Mesothelial cell of epicardium (in vitro differentiated cells): ENCODE measurements at places on chromosomes 6 and 20. TPM values are rescaled to one million over a fixed set of nuclear protein-coding genes. Genes with fewer than 3 reads are reported as not detected.
A peak's percentile ranks its signal among the peaks of the same experiment; 100 is the strongest.

EPB41L2 gene
- total RNA-seq = 62.8 to 67.6 TPM (median 66.3 TPM) in 3 replicates

ADGRB3 gene
- 13.9 to 14.9 TPM (median 14.8 TPM) in 3 replicates for total RNA-seq

GRCh38 chr6:22667855-22668254 is 98.5 kb downstream of the HDGFL1 start:
- peaks cover 27% of the 10 kb centered on the region for H3K4me1 ChIP-seq
- peak overlapping the region; percentile 79 for H3K27ac ChIP-seq
- H3K4me3 ChIP-seq = no peak overlapping the region
- DNase-seq = no peak
- no peaks in the 10 kb centered on the region for H3K27me3 ChIP-seq

DNA sequence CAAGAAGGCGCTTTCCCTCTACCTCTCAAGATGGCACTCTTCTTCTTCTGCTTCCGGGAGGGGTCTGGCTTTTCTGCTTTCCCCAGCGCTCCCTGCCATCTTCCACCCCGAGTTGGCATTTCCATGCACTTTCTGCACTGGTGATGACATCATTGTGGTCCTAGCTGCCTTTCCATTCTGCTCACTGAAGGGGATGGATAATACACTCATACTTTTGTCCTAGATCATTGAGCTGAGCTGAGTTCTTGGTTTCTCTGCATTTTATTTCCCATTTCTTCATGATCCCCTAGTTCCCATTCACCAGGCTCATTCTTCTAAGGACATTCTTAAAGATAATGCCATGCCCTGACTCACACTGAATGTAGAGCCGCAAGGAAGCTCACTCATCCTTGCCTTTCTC is 96.7 kb downstream of the EDN1 start:
- peaks cover 2% of the 10 kb centered on the region for H3K27me3 ChIP-seq
- H3K36me3 ChIP-seq = no peaks in the 10 kb centered on the region
- no peak overlapping the region for H3K4me3 ChIP-seq
- H3K27ac ChIP-seq = no peak overlapping the region
- peaks cover 8% of the 10 kb centered on the region for H3K4me1 ChIP-seq

GRCh38 chr20:23136893-23137745 is 51.0 kb upstream of the CD93 start:
- no peaks in the 10 kb centered on the region for H3K36me3 ChIP-seq
- no peaks in the 10 kb centered on the region for H3K27me3 ChIP-seq
- no peak overlapping the region for H3K27ac ChIP-seq
- H3K4me1 ChIP-seq = peaks cover 4% of the 10 kb centered on the region
- no peak for DNase-seq

DNA sequence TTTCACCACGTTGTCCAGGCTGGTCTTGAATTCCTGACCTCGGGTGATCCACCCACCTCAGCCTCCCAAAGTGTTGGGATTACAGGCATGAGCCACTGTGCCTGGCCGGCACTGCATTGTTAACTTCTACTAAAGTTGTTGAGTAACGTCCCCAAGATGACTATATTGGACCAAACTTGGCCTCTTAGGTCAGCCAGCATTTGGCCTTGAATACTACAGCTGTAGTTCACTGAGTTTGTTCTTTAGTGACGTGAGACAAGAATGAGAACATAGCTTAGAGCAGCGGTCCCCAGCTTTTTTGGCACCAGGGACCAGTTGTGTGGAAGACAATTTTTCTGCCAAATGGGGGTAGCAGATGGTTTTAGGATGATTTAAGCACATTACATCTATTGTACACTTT is 237.1 kb downstream of the TBC1D7 start:
- no peaks in the 10 kb centered on the region for H3K36me3 ChIP-seq
- no peaks in the 10 kb centered on the region for H3K4me1 ChIP-seq
- no peak for DNase-seq
- H3K4me3 ChIP-seq = no peak overlapping the region
- peaks cover 17% of the 10 kb centered on the region for H3K27me3 ChIP-seq
- H3K27ac ChIP-seq = no peak overlapping the region

- no peaks in the 10 kb centered on the region for H3K36me3 ChIP-seq
- no peaks in the 10 kb centered on the region for H3K27me3 ChIP-seq
- DNase-seq = no peak
- no peak overlapping the region for H3K4me3 ChIP-seq
- peak overlapping the region; percentile 98 for H3K27ac ChIP-seq
These were observed 221.8 kb upstream of the SOX4 start for GRCh38 chr6:21371676-21372171.

SLC17A4 gene
- total RNA-seq = 0.09 to 0.16 TPM in 2 of 3 replicates, not detected in the other

DNA sequence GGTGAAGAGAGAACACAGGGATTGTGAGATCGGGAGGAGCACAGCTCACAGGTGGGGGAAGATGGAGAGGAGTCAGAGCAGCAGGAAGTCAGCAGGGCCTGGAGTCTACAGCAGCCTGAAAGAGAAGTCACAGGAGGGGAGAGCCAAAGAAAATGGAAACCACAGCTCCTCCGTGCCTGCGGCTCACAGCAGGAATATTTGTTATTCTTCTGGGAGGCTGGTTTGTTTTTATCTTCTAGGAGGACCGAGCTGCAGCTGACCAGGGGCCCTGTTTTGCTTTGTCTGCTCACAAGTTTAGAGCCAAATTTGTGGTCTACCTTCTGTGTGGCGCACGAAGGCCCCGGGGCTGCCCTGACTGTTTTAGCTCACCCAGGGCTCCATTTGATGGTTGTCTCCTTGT is 81.8 kb downstream of the CLIC5 start:
- no peak overlapping the region for H3K27ac ChIP-seq
- H3K36me3 ChIP-seq = no peaks in the 10 kb centered on the region
- DNase-seq = no peak
- H3K4me1 ChIP-seq = peaks cover 7% of the 10 kb centered on the region
- peaks cover 7% of the 10 kb centered on the region for H3K27me3 ChIP-seq

- peaks cover 20% of the 10 kb centered on the region for H3K36me3 ChIP-seq
- H3K4me3 ChIP-seq = peak overlapping the region; percentile 87
- no peaks in the 10 kb centered on the region for H3K27me3 ChIP-seq
- peak overlapping the region; percentile 99 for H3K27ac ChIP-seq
These were observed 920 bp upstream of the WTAP start for GRCh38 chr6:159726255-159726917.

GRCh38 chr20:59571551-59572314 is 32.6 kb upstream of the PHACTR3 start:
- peak overlapping the region; percentile 57 for H3K4me3 ChIP-seq
- no peak overlapping the region for H3K27ac ChIP-seq
- no peaks in the 10 kb centered on the region for H3K36me3 ChIP-seq
- DNase-seq = peak; percentile 81

BEND6 gene
- 6.6 to 8.1 TPM (median 7.6 TPM) in 3 replicates for total RNA-seq

DNA sequence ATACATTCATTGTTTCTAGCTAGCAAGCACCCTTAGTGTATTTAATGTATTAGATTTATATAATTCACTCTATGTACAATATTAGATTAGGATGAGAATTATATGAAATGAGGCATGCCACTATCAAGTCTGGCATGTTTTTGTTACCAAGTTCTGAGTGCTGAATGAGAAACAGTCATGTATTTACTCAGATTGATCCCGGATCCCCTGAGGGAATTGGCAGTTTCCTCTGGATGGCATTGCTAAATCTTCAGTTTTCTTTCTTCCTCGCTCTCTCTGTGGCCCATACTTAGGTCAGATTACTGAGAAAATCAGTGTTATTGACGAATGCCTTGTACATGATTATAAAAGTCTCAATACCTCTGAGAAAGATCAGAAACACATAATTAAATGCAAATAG is 66.6 kb downstream of the CDKAL1 start:
- H3K27ac ChIP-seq = no peak overlapping the region
- no peaks in the 10 kb centered on the region for H3K27me3 ChIP-seq
- H3K36me3 ChIP-seq = peaks cover 8% of the 10 kb centered on the region
- no peak for DNase-seq

FERMT1 gene
- 21.9 to 24.7 TPM (median 22.4 TPM) in 3 replicates for total RNA-seq

GRCh38 chr20:62814060-62814708 is 2.7 kb upstream of the COL9A3 start:
- no peaks in the 10 kb centered on the region for H3K27me3 ChIP-seq
- H3K4me3 ChIP-seq = no peak overlapping the region
- no peak for DNase-seq
- peaks cover 4% of the 10 kb centered on the region for H3K36me3 ChIP-seq
- H3K27ac ChIP-seq = no peak overlapping the region

- H3K4me1 ChIP-seq = peaks cover 23% of the 10 kb centered on the region
- H3K36me3 ChIP-seq = peaks cover 12% of the 10 kb centered on the region
- H3K27ac ChIP-seq = peak overlapping the region; percentile 94
- no peaks in the 10 kb centered on the region for H3K27me3 ChIP-seq
These were observed 734 bp downstream of the MMS22L start for GRCh38 chr6:97282238-97282725.

LPA gene
- total RNA-seq = 0.93 to 2.0 TPM (median 1.3 TPM) in 3 replicates

GRCh38 chr6:134166511-134167261 is 114.3 kb upstream of the SLC2A12 start:
- no peak overlapping the region for H3K27ac ChIP-seq
- H3K36me3 ChIP-seq = peaks cover 10% of the 10 kb centered on the region
- peaks cover 26% of the 10 kb centered on the region for H3K27me3 ChIP-seq
- DNase-seq = no peak
- no peak overlapping the region for H3K4me3 ChIP-seq
- peaks cover 30% of the 10 kb centered on the region for H3K4me1 ChIP-seq

MAP3K5 gene
- total RNA-seq = 8.3 to 9.5 TPM (median 8.9 TPM) in 3 replicates

DNA sequence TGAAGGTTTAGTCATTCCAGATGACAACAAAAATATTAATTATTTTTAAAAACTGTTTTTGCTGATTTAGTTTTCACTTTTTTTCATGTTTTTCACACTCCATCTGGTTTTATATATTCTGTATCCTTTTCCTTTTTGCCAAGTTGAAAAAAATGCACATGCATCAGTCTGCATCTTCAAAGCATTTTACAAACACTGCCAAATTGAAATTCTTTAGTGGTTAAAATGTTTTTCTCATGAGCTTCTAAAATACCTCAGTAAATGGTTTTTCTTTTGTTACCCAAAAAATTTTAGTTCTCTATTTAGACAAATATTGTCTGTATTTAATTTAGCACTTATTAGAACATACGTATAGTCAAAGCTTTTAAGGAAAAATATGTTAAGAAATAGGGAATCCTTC is 386.9 kb upstream of the HSF2 start:
- H3K27me3 ChIP-seq = no peaks in the 10 kb centered on the region
- H3K4me1 ChIP-seq = peaks cover 10% of the 10 kb centered on the region
- H3K27ac ChIP-seq = no peak overlapping the region
- no peaks in the 10 kb centered on the region for H3K36me3 ChIP-seq

ADGB gene
- not detected in 3 replicates for total RNA-seq
